Gastroesophageal sphincter (tissue), 4 donors: ENCODE measurements at places on chromosomes 11 and 22.

DNA sequence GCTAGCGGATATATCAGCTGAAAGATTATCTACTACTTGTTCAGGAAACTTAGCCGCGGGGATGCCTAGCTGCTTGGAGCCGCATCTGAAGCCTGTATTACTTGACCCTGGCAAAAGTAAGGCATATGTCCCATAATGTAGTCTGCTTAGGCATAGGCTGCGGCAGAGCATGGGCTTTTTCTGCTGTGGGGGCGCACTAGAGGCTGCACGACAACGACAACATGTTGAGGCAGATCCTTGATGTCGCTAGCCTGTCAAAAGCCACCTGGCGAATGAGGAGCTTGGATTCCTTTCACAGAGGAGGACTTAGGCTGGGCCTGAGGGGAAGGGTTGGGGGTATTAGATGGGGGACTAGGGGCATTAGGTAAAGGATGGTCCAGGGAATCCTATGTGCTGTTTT, 1.1 kb upstream of the OR52N2 start:
- no peak for ATAC-seq

GRCh38 chr11:124875943-124876817, 10.9 kb downstream of the ROBO3 start:
- peak; percentile 93 for ATAC-seq

GRCh38 chr11:132139181-132139580, 768.8 kb downstream of the NTM start:
- no peak for ATAC-seq

DNA sequence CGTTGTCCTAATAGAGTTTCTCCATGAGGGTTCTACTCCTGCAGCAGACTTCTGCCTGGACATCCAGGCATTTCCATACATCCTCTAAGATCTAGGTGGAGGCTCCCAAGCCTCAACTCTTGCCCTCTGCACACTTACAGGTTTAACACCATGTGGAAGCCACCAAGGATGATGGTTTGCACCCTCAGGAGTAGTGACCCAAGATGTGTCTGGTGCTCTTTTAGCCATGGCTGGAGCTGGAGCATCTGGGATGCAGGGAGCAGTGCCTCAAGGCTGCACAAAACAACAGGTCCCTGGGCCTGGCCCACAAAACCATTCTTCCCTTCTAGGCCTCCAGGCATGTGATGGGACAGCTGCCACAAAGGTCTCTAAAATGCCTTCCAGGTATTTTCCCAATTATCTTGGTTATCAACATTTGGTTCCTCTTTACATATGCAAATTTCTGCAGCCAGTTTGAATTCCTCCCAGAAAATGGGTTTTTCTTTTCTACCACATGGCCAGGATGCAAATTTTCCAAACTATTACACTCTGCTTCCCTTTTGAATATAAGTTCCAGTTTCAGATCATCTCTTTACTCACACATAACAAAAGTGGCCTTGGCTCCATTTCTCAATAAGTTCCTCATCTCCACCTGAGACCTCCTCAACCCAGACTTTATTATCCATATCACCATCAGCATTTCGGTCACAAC, 69.5 kb upstream of the GNAZ start:
- no peak for ATAC-seq

DNA sequence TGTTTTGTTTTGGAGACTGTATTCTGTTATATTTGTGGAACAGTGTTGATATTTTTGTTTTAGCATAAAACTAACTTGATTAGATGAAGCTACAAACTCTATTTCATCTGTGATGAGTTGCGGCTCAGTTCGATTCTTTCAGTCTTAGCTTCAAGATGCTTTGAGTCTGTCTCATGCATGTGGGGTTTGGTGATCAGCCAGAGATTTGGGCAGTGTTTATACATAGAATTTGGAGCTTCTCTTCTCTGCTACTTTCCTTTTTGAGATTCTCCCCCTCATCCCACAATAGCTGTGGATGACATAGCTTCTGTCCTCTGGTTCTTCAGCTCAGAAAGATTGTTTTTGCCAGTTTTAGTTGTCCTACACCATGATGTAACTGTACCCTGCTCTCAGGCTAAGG, 90.4 kb downstream of the ARHGAP20 start:
- no peak for ATAC-seq

- no peak for ATAC-seq
Measured at GRCh38 chr22:17267661-17268330, 48.6 kb upstream of the ADA2 start.

GRCh38 chr11:11524436-11525061, 97.3 kb downstream of the GALNT18 start:
- ATAC-seq, result no peak

DNA sequence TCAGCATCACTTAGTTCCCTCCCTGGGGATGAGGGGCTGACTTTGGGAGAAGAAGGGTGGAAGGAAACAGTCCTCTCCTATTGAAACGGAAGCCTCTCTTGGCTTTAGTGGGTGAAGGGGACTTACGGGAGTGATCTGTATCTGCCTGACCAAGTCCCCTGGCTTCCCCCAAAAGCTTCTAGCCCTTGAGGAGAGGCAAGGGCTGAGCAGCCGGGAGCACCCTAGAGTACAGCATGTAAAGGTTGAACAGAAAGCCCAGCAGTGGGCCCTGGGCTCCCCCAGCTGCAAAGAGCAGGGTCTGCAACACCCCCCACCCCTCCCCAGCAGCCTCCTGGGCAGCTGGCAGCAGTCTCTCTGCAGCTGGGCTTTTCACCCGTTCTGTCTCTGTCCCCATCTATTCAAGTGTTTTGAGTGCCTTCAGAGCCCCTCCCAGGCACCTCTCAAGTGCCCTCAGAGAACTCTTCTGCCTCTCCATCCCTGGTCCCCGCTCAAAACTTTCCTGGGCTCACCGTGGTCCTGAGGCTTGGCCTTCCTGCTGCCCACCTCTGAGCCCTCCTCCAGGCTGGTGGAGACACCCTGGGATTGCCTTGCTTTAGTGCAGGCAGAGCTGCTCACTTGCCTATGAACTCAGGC, 2.7 kb downstream of the CAPN5 start:
- no peak for ATAC-seq

- ATAC-seq, result no peak
Measured at GRCh38 chr11:43919852-43920597, 22.4 kb upstream of the C11orf96 start.

- peak; percentile 31 for ATAC-seq
Measured at GRCh38 chr22:27032091-27032761, 374.8 kb downstream of the MIAT start.

GRCh38 chr11:102957953-102958352, 2.4 kb upstream of the MMP13 start:
- no peak for ATAC-seq

DNA sequence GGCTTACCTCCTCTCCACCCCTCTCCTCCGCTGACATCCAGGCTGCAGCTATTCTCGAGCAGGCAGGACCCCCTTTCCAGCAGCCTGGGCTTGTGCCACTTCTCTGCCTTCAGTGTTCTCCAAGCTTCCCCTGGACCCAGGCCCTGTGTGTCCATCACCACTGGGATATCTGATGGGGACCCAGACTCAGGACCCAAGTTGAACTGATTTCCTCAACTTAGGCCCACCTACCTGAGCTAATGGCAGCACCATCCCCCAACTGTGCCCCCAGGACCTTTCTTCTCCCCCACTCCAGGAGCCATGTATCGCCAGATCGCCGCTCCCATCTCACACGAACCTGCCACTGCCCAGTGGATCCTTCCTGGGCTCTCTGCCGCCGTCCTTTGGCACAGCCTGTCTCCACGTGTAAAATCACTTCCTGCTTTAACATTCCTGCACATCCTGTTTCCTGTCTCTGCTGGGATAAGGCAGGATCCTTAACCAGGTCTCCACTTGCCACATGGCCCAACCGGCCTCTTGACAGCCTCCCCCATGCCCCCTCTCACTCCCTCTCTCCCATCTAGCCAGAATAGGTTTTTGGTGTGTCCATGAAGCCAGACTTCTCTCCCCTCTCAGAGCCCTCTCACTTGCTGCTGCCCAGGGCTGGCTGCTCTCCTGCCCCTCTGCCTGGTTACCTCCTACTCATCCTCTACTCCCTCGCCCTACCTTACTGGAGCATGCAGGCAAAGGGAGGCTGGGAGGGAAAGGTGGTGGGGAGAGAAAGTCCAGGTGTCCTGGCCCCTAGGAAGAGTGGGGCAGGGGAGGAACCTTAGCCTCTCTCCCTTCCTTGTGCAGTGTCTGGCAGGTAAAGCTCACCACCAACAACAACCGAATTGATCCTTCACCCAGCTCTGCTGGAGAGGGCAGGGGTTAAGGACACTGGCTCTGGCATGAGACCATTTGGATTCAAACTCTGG, 9.4 kb downstream of the SPATA19 start:
- ATAC-seq, result no peak

- no peak for ATAC-seq
Measured at GRCh38 chr11:114929351-114930000, 251.1 kb downstream of the NXPE2 start.

- no peak for ATAC-seq
Measured at GRCh38 chr11:8289492-8289918, 25.8 kb upstream of the LMO1 start.

GRCh38 chr11:46721286-46721685, 2.3 kb downstream of the F2 start:
- ATAC-seq, result no peak

DNA sequence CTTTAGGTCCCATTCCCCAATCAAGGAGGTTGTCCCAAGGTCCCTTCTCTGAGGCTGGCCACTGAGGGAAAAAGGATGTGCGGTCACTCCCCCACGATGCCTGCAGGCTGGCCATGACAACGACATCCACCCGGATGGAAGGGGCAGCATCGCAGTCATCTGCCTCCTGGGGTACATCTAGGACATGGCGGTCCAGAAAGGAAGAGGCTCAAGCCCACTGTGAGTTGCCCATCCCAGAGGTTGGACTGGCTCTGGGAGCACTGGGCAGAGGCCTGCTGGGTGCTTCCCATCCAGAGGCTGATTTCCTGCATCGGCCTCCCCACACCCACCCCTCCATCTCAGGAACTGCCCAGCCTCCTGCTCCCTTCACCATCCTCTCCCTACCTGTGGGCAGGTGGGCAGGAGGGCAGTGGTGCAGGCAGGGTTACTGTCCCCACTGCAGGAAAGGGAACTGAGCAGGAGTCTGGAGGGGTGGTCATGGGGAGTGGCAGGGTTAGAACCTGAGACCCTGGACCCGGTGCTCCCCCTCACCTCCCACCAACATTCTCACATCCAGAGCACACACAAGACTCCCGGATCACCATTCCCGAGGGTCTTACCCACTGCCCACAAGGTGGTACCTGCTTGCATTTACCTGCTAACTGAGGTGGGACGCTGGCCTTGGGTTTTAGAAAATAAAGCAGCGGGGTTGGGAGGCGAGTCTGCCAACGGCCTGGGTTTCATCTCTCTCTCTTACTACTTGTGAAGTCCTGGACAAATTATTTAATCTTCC, 4.4 kb downstream of the RCE1 start:
- ATAC-seq, result no peak

GRCh38 chr11:48125866-48126265, 90.7 kb upstream of the OR4B1 start:
- no peak for ATAC-seq

- no peak for ATAC-seq
Measured at GRCh38 chr11:70129051-70129592, 51.0 kb downstream of the ANO1 start.

- ATAC-seq, result peak; percentile 82
Measured at GRCh38 chr11:130146796-130147195, 12.8 kb upstream of the ST14 start.

GRCh38 chr22:22835242-22835641, 52.4 kb upstream of the IGLL5 start:
- ATAC-seq, result no peak
